ENCODE measurements at places on chromosomes 11 and 22. TPM values are rescaled to one million over a fixed set of nuclear protein-coding genes. Genes with fewer than 3 reads are reported as not detected.
A peak's percentile ranks its signal among the peaks of the same experiment; 100 is the strongest.

OR52H1 gene
- total RNA-seq = 0.89 TPM

DNA sequence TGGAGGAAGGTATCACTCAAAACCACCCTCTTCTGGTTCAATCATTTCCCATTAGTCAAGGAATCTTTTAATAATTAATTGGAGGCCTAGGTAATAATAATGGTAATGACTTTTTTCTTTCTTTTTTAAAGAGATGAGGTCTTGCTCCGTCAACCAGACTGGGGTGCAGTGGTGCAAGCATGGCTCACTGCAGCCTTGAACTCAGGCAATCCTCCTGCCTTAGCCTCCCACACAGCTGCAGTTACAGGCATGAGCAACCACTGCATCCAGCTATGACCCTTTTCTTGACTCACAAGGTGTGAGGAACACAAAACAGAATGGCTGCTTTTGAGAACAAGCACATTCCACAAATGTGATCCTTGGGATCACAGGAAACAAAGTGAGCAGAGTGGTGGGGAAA lies 3.6 kb downstream of the POLDIP3 start:
- DNase-seq = no peak

GRCh38 chr11:43969543-43969942 lies 27.1 kb downstream of the C11orf96 start:
- DNase-seq = no peak

DNA sequence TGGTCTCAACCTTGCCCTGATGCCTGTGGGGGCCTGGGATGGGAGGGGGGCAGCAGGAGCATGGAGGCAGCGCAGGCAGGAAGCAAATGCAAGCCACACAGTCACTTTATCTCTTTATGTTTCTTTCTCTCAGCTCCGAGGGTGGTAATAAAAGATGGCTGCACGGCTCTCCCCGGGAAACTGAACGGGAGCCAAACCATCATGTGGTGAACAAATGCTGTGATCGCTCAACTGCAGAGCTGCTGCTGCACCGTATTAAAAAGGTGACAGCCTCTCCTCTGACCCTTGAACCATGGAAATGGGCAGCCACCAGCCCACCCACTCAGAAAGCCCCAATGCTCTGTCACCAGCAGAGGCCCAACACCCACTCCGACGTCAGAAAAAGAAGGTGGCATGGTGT lies 110.0 kb downstream of the TIMP3 start:
- no peak for DNase-seq

- DNase-seq = no peak
Observed at GRCh38 chr11:100498780-100499179, 188.3 kb upstream of the ARHGAP42 start.

- DNase-seq = no peak
Observed at GRCh38 chr11:121265586-121265985, 27.0 kb upstream of the SC5D start.

DNA sequence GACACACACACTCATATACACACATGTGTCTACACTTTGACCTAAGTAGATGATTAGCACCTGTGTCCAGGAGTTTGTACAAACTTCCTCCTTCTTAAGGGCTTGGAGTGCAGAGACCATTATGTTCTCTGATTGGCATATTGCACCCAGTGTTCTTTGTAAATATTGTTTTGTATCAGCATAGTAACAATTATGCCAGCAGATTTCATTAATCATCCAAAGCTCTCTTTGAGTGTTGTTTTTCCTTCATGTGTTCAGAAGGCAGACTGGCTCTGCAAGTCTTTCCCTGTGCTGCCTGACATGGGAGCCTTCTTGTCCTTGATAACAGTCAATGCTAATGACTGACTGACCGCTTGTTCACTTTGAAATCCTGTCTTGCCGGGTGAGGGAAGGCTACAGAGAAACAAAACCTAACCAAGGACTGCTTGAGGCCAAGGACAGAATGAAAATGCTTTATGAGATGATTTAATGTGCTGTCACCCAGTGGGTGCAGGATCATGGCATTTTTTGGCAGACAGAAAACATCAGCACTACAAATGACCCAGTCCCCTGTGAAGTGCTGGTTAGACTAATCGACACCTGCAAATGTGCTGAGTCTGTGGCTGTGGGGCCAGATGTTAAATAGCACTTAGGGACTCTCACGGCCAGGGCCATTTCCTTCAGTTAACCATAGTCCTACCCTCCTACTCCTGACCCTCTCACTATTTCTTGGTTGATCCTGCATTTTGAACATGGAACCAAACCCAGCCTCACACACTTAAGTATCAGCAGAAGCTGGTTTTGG lies 6.6 kb upstream of the BARX2 start:
- DNase-seq = no peak

BATF2 gene
- total RNA-seq = 2.9 TPM

- peak; percentile 75 for DNase-seq
Observed at GRCh38 chr22:30390974-30391691, 3.9 kb upstream of the RNF215 start.

- no peak for DNase-seq
Observed at GRCh38 chr11:118544647-118545010, 13.6 kb downstream of the TMEM25 start.

- DNase-seq = no peak
Observed at GRCh38 chr11:13008061-13008435, 1.1 kb upstream of the RASSF10 start.

CHRDL2 gene
- total RNA-seq = 0.89 TPM

DNA sequence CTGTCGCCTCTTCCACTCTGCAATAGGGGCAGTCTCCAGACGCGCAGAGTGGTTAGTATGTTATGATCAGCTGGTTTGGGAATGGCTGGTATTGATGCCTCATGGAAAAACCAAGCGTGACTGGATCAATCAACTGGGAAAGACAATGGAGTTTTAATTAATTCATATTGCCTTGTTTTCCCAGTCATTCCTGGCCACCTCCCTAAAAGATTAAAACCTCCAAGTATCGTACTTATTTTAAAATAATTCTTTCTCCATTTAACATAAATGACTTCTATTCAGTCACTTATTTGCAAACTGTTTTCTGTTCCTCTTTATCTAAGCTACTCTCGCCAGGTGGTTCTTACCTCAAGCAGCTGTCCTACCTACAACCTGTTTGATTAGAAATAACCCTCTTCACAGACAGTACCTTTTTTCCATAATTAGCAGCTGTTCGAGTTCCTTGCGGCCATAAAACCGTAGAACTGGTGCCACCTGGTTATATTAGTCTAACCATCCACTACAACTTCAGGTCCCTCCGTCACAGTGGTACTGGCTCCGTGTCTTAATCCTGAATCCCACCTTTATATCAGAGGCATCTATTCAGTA lies 898 bp downstream of the ZNF215 start:
- no peak for DNase-seq

All from sciatic nerve (tissue), 2 donors.